ENCODE measurements at places on chromosomes 3 and 15. TPM values are rescaled to one million over a fixed set of nuclear protein-coding genes. Genes with fewer than 3 reads are reported as not detected.

DNA sequence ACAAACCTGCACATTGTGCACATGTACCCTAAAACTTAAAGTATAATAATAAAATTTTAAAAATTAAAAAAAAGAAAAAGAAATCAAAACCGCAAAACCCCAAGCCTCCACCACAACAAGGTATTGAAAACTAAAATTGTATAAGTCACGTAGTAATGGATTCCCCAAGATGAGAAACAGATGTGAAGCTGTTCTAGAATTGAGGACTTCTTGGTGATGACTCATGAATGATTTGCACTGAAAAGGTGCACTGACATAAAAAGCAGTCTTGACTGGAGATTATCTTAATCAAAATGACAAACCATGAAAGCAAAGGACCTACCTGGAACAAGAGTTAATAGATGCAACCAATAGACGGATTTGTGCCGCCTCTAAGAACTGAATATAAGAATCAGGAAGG is 225.8 kb downstream of the MYRIP start:
- no peak for DNase-seq

DNA sequence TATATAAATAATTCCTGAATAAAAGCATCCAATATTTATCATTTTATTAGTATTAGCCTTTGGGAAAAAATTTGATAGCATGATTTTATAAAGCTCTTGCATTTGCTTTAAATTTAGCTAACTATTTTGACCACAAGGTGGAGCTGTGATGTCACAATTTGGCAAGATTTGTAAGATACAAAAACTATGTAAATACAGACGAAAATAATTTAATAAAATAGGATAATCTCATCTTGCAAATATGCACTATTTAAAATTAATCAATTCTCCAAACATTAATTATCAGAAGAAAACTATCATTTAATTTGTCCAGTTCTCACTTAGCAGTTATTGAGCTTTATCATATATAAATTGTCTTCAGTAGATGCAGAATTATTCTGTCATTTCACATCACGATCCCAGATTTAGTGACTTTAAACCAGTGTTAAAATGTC is 95.4 kb downstream of the PLOD2 start:
- DNase-seq = peak; percentile 89

DNA sequence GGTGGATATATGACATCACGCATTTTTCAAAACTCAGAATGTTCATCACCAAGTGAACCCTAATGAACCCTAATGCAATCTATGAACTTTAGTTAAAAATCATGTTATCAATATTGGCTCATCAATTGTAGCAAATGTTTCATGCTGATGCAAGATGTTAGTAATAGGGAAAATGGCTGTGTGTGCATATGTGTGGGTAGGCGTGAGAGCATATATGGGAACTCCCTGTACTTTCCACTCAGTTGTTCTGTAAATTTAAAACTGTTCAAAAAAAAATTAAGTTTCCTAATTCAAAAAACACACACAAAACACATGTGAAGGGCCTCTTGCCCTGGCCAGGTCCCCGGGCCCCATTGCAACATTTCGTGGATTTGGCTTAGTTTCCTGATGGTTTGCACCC is 89.7 kb upstream of the PROK2 start:
- DNase-seq = no peak

DNA sequence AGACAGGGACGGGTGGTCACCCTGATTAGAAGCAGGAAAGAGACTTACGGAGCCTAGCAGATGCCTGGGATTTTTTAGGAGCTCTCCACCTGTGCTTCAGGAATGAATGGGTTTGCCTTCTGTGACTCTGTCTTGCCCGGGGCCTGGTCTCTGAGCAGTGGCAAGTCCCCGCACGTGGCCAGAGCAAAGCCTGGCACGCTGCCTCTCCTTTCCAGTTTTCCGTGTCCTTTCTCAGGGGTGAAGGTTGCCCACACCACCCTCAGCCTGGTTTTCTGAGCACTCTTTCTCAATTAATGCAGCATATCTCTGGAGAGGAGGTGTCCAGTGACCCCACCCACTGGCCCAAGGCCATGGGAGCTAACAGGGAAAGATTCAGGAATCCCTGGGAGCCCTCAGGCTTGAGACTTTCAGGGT is 14.5 kb upstream of the CHST14 start:
- no peak for DNase-seq

DNA sequence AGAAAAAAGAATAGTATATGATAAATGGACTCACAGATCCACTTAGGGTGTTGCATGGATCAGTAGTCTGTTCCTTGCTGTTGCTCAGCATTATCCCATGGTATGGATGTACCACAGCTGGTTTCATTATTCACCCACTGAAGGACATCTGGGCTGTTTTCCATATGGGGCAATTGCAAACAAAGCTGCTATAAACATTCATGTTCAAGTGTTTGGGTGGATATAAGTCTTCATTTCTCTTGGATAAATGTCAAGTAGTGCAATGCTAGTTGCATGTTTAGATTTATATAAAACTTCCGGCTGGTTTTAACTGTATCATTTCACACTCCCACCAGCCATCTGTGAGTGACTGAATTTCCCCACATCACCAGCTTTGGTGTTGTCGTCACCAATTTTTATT is 137.7 kb downstream of the ASB7 start:
- no peak for DNase-seq

GRCh38 chr3:143222505-143222904 is 102.9 kb downstream of the CHST2 start:
- no peak for DNase-seq

- peak; percentile 63 for DNase-seq
Observed at GRCh38 chr3:30691249-30691880, 85.0 kb downstream of the TGFBR2 start.

- no peak for DNase-seq
Observed at GRCh38 chr3:58274027-58274614, 31.9 kb upstream of the RPP14 start.

GRCh38 chr15:70375006-70375431 is 277.3 kb upstream of the TLE3 start:
- peak; percentile 34 for DNase-seq

GRCh38 chr3:6781092-6781491 is 79.8 kb upstream of the GRM7 start:
- no peak for DNase-seq

DNA sequence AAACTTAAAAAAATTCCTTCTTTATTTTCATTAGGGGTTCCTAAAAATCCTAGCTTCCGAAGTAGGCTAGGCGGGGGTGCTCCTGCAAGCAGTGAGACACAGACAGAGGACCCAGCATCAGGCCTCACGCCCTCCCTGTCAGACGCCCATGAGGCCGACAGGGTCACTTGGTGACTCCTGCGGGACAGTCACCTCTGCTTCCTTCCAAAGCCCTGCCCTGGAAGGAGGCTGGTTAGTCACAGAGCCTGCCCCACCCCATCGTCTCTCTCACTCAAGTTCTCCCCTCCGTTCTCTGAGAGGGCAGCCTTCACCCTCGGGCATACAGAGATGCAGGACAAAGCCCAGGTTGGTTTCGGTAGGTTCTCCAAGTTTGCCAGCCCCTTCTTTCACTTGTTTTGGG is 38.6 kb downstream of the EHD4 start:
- DNase-seq = peak; percentile 65

DNA sequence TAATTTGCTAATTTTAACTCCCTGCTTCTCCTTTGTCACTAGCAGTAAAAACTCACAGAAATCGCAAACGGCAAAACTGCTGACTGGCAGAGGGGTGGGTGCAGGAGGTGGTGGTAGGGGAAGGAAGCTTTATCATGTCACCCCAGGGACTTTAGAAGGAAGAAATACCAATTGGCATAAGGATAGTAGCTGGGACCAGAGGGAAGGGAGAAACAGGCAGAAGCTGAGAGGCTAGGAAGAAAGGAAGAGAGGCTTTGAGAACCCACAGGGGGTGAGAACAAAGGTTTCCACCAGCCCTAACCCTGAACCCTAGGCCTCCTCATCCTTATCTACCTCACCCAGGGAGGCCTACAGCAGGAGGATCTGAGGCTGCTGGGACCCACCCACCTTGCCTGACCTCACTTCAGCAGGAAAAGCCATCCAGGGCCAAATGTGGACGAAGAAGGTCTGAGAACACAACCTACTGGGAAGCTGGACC is 10.7 kb downstream of the ITGB5 start:
- DNase-seq = no peak

DNA sequence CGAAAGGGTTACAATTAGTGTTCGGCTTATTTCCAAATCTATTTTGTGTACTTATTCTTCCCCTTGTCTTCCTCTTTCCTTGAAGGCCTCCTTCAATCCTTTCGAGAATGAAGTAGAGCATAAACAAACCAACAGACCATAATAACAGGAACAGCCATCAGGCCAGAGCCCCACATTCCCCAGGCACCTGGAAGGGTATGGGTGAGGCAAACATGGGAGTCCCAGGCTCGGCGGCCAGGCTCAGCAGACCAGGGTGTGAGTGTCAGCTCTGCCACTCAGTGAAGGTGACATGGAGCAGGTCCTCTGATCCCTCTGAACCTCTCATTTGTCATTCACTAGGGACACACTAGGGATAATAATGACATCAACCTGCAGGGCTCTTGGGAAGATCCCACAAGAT is 13.8 kb downstream of the ALS2CL start:
- no peak for DNase-seq

GRCh38 chr3:120274739-120275167 is 10.3 kb downstream of the GPR156 start:
- DNase-seq = no peak

GRCh38 chr3:57555306-57555705 is 768 bp upstream of the PDE12 start:
- no peak for DNase-seq

GRCh38 chr3:43072361-43072760 is 33.5 kb downstream of the POMGNT2 start:
- DNase-seq = no peak

DNA sequence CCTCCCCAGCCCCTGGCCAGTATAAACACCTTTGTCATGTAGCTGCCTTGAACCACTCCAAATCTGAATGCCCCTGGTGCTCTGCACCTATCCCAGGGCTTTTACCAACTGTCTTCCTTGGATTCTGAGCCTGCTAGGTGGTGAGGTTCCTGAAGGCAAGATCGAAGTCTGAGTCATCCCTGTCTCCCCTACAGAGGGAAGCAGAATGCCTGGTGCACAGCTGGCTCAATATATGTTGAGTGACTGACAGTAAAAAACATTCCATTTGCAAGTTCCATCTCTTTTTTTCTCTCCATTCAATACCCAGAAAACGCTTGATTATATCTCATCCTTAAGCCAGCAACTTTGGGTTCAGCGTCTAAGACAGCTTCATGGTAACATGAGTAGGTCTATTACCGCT is 24.7 kb downstream of the SLC24A1 start:
- DNase-seq = peak; percentile 24

- no peak for DNase-seq
Observed at GRCh38 chr15:66043264-66043663, 174.0 kb downstream of the RAB11A start.

- DNase-seq = no peak
Observed at GRCh38 chr3:153980252-153980590, 141.0 kb upstream of the ARHGEF26 start.

DNA sequence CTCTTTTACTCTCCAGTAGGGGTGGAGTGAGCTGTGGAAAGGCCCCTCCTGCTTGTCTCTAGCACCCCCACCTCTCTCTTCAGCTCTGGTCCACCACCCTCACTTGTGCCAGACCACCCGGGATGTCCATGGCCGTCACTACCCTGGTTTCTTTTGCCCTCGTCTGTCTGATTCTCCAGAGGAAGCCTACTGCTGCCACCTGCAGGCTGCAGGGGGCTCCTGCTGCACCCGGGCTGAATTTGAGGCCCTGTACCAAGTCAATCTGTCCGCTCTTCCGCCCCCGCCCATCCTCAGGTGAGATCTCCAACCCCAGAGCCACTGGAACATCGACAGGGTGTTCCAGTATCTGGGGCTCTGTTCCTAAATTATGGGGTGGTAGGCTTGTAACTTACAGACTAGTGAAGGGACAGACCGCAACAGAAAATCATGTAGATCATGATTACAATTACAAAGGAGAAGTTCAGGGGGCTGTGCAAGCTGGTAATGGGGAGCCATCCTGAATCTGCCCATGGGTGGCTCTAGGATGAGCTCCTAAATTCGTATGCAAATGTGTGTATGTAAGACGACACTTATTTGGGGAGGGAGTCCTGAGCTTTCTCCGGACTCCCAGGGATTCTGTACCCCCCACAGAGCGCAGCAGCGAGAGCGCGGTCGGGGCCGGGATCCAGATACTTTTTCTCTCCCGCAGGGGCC is 683 bp upstream of the UNC45A start:
- peak; percentile 87 for DNase-seq

GRCh38 chr3:58497097-58497496 is 5.2 kb downstream of the KCTD6 start:
- no peak for DNase-seq

DNA sequence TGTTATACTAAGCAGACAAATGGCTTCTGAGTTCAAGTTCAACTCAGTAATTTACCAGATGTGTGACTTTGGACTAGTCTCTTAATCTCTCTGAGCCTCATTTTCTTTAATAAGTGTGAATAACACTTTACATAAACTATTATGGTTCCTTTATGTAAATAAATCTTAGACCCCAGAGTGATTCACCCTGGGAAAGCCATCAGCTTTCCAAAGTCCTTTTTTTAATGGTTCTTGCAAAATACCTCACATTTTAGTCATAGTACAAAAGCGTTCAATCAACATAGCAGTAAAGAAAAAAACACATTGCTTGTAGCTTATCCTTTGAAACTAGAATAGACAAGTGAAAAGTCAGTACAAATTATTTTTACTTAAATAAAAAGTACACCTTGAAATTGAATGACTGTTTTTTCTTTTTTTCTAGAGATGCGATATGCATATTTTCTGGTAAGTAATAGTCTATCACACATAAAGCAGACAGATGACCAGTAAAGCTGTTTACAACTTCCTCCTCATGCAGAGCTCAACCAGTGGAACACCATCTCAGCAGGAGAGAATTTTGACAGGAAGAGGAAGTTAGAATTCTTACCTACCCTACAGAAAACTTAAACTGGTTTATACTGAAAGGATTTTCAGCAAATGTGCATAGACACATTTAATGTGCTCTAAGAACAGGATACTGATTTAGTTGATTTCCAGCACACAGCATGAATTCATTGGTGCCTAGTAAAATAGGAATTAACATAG is 123.0 kb upstream of the AGBL1 start:
- no peak for DNase-seq

The CHST13 gene
- total RNA-seq = not detected

The HSPBAP1 gene
- total RNA-seq = 13.4 TPM

The CELF6 gene
- total RNA-seq = 0.17 TPM

The SAMMSON gene
- total RNA-seq = not detected

The FANCD2OS gene
- total RNA-seq = not detected

The ACOX2 gene
- total RNA-seq = 1.5 TPM

The LRTM1 gene
- total RNA-seq = not detected

The SIDT1 gene
- total RNA-seq = 0.09 TPM

The ADGRG7 gene
- total RNA-seq = not detected

The QRICH1 gene
- 110 TPM for total RNA-seq

The ZNF774 gene
- 1.4 TPM for total RNA-seq

The STARD5 gene
- 2.1 TPM for total RNA-seq
